PC-9 (cell line): ENCODE measurements at places on chromosomes 7 and 10. TPM values are rescaled to one million over a fixed set of nuclear protein-coding genes. Genes with fewer than 3 reads are reported as not detected.

Gene CTAGE8
- 7.2 and 9.9 TPM in 2 replicates for total RNA-seq

Gene FAM25A
- total RNA-seq = 8.2 and 11.4 TPM in 2 replicates

Gene PHYHIPL
- not detected in 2 replicates for total RNA-seq

DNA sequence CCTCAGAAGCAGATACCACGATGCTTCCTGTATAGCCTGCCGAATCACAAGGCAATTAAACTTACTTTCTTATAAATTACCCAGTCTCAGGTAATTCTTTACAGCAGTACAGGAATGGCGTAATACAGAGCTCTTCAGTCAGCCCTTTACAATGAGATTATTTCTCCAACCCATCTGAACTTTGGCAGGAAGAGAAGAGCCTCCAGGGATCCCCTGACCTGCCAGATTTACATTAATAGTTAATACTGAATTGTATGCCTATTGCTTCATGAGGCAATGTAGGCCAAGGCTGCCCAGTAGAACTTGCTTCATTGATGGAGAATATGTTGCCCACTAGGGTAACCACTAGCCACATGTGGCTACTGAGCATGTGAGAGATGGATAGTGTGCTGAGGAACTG lies 608.7 kb downstream of the SH2D4B start:
- H3K27ac ChIP-seq = no peak overlapping the region
- no peak overlapping the region for H3K4me3 ChIP-seq
- DNase-seq = no peak
- H3K4me1 ChIP-seq = no peaks in the 10 kb centered on the region

DNA sequence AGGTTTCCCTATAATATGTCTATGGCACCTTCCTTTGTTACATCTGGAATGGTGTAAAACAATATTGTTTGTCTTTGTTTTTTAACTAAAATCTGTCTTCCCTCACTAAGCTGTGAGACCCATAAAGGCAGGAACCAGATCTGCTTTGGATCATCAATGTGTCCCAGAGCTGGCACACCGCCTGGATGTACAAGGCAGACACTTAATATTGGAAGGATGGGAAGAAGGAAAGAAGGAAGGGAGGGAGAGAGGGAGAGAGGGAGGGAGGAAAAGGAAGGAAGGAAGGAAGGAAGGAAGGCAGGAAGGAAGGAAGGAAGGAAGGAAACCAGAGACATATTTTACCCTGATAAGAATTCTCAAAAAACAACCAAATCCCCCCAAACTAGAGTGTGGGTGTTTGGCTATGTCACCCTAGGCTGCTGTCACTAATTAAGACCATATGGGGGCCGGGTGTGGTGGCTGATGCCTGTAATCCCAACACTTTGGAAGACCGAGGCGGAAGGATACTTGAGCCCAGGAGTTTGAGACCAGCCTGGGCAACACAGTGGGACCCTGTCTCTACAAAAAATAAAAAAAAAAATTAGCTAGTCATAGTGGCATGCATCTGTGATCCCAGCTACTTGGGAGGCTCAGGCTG lies 59.6 kb downstream of the SH3PXD2A start:
- H3K36me3 ChIP-seq = no peaks in the 10 kb centered on the region
- no peak overlapping the region for H3K27ac ChIP-seq
- H3K4me3 ChIP-seq = no peak overlapping the region
- H3K27me3 ChIP-seq = no peaks in the 10 kb centered on the region
- peaks cover 44% of the 10 kb centered on the region for H3K4me1 ChIP-seq

DNA sequence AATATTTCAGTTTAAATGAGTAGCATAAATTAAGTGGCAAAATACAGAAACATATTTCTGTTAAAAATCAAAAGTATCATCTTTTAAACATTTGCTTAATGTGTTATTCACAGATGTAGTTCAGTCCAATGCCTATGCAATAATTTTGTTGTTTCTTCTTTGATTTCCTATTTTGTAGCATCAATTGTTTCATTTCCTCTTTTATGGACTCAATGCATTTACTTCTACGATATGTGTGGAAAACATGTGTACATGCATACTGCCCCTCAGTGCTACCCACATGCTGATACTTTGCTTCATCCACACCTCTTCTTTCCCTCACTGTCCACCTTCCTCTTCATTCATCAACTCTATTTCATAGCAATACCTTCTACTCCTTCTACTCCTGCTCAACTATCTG lies 108.1 kb downstream of the PTN start:
- H3K27ac ChIP-seq = no peak overlapping the region
- H3K36me3 ChIP-seq = no peaks in the 10 kb centered on the region
- DNase-seq = no peak
- H3K4me1 ChIP-seq = no peaks in the 10 kb centered on the region
- H3K4me3 ChIP-seq = no peak overlapping the region

- peak overlapping the region; percentile 27; the same call in 1 of the 2 replicates for H3K27ac ChIP-seq
- H3K4me3 ChIP-seq = peak overlapping the region; percentile 81
- no peaks in the 10 kb centered on the region for H3K27me3 ChIP-seq
- H3K36me3 ChIP-seq = peaks cover 14% of the 10 kb centered on the region; the same call in 1 of the 2 replicates
Measured at GRCh38 chr10:52314822-52315552, 906 bp downstream of the DKK1 start.

DNA sequence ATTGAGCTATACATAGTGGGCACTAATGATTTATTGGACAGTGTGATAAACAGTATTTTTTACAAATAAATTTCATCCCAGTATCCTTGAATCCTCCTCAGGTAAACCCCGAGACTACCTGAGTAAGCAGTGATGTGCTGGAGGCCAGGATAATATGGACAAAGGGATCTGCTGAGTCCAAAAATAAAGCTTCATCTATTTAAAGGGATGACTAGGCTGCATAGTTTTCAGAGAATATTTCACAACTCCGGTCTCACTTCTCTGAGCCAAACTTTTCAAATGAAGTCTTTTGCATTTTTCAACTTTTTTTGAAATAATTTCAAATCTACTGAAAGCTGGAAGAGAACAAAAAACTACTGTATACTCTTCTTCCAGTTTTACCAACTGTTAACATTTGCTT lies 2.5 kb downstream of the ACTR3B start:
- peaks cover 17% of the 10 kb centered on the region for H3K4me1 ChIP-seq
- no peak for DNase-seq
- H3K36me3 ChIP-seq = no peaks in the 10 kb centered on the region
- peak overlapping the region; percentile 77; the same call in 1 of the 2 replicates for H3K4me3 ChIP-seq
- H3K27ac ChIP-seq = no peak overlapping the region

GRCh38 chr7:38068461-38068860 lies 109.6 kb upstream of the STARD3NL start:
- DNase-seq = no peak
- no peaks in the 10 kb centered on the region for H3K36me3 ChIP-seq
- H3K4me3 ChIP-seq = no peak overlapping the region
- H3K4me1 ChIP-seq = no peaks in the 10 kb centered on the region

DNA sequence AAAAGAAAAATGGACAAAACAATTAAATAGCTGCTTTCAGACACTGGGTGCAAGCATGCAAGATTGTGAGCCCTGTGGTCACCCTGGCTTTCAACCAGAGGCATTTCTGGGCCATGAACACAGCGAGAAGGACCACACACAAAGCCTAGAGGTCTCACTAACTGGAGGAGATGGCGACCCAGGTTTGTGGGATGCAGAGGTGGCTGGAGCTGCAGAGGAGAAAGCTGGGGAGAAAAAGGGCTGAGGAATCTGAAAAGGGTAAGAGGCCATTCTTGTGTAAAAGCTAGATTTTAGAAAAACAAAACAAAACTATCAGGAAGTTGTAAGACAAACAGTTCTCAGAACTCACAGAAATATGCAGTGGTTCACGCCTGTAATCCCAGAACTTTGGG lies 30.1 kb upstream of the PTPRN2 start:
- no peaks in the 10 kb centered on the region for H3K36me3 ChIP-seq
- DNase-seq = no peak
- H3K4me3 ChIP-seq = no peak overlapping the region

GRCh38 chr7:102125127-102125596 lies 161.5 kb upstream of the SH2B2 start:
- no peak overlapping the region for H3K4me3 ChIP-seq
- peaks cover 14% of the 10 kb centered on the region for H3K4me1 ChIP-seq
- no peak overlapping the region for H3K27ac ChIP-seq
- peak; percentile 90 for DNase-seq

GRCh38 chr10:51654918-51655317 lies 44.5 kb downstream of the CSTF2T start:
- H3K4me1 ChIP-seq = no peaks in the 10 kb centered on the region
- no peak overlapping the region for H3K27ac ChIP-seq
- DNase-seq = no peak
- H3K36me3 ChIP-seq = no peaks in the 10 kb centered on the region

DNA sequence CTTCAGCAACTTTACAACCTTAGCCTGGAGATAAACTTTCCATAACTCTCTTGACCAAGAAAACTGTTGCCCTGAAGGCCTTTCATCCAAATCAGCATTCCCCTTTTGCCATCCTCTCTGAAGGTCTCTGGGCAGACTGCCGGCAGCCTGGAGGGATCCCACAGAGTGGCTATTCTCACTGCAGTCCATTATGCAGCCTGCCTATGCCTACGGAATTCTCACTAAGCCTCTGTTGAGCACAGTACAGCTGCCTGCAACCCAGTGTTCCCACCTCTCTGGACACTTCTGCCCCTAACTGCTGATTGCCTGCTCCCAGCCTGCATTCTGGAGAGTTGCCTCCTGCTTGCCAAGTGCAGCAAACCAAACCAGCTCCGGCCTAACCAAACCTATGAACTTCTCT lies 548.9 kb upstream of the STEAP1 start:
- no peak overlapping the region for H3K27ac ChIP-seq
- no peaks in the 10 kb centered on the region for H3K27me3 ChIP-seq
- no peak for DNase-seq
- H3K4me1 ChIP-seq = no peaks in the 10 kb centered on the region

DNA sequence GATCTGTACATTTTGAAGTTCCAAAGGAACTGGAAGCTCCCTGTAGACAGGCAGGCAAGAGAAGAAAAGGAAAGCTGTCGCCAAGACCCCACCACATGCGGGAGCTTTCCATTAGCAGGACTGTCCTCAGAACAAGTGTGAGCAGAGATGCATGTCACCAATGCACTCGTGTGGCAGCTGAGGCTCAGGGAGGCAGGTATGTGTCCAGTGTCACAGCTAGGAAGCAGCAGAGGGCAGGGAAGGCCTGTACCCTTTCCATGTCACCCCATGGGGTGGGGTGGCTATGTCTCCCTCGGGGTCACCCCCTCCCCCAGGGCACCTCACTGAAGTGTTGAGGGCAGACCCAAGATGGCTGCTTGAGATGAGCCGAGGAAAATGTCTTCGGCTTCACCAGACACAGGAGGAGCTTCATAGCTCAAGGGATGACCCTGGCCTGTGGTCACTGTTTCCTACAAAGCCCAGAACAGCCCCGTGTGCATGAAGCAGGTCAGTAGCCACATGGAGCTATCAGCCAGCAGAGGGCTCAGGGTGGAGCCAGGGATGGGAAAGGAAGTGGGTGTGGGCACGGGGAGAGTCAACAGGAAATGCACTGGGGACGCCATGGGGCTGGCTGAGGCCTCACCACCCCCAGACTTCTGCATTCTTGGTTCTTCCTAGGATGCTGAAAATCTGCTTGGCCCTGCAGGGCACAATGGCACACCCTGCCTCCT lies 96.6 kb downstream of the FAM53B start:
- H3K4me3 ChIP-seq = no peak overlapping the region
- no peak overlapping the region for H3K27ac ChIP-seq
- no peaks in the 10 kb centered on the region for H3K27me3 ChIP-seq
- peaks cover 16% of the 10 kb centered on the region for H3K4me1 ChIP-seq
- DNase-seq = no peak
